Effector CD4-positive, alpha-beta T cell (primary cell): ENCODE measurements at places on chromosomes 11 and 22.

DNA sequence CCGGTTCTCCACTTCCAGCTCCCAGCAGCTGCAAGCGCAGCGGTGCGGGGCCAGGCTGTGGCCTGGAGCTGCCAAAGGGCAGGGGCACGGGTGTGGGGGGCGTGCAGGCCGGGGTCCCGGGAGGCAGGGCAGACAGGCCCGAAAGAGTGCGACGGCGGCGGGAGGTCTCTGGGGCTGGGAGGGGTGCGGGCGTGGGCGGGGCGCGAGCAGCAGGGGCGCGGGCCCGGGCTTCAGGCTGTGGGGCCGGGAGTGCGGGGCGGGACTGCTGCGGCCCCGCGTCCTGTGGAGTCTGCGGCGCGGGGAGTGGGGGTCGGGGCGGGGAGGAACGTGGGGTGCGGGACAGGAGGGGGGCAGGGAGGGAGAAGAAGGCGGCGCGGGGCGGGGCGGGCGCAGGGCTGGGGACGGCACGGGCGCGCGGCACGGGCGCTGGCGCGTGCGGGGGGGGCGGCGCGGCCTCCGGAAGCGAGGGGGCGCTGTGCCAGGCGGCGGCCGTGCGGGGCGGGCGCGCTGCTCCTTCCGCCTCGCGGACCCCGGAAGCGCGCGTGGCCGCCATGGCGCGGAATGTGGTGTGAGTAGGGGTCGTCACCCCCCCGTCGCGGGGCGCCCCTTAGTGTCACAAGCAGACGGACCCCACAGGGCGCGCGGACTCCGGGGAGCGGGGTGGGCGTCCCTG, at the start of gene MRPL23:
Gene MRPL23, plus strand, starts transcription at position 521 of the 673 bp plus-strand sequence. Its CDS starts 31 bp downstream, at position 552.
- DNase-seq, result no peak

DNA sequence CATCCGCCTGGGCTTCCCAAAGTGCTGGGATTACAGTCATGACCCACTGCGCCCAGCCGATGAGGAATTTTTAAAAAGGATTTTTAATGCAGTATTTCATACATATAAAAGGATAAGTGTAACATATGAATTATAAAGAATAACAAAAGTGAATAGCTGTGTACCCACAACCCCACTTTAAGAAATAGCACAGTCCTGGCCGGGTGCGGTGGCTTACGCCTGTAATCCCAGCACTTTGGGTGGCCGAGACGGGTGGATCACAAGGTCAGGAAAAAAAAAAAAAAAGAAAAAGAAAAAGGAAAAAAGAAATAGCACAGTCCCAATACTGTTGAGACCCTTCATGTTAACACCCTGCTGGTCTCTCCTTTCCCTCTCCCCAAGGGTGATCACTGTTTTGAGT, 54.3 kb upstream of the CABP7 start:
- no peak for DNase-seq

DNA sequence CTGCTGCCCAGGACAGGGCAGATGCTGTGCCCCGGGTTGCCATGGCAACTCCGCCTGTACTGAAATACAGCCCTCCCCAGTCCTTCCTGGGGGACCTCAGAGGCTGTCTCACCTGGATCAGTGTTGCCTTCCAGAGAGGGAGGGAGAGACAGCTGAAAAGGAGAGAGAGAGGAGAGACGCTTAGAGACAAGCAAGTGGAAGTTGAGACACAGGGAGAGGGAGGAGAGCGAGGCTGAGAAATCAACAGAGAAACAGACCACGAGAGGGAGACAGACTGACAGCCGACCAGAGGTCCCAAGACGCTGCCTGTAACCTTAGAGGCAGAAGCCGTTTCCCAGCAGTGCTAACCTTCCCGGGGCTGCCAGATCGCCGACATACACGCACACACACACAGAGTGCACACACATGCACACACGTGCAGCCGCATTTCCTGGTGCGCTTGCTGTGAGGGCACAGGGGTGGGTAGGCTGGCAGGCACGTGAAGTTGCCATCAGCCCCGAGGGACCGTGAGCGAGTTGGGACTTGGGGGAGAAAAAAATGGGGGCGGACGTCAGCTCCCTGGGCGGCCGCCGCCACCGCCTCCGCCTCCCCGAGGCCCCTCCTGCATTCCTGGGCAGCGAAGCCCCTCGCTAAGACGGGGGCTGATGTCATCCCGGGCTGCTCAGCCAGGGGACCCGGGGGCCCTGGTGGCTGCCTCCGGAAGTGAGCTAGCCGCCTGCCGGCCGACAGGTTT, 88.6 kb upstream of the CRYBB3 start:
- peak; percentile 17 for DNase-seq

GRCh38 chr11:117178210-117179034, at the start of gene SIDT2:
TSS of gene SIDT2 (plus strand) at chr11:117178743. CDS start at chr11:117179264, 521 bp downstream.
- peak; percentile 87 for DNase-seq

- no peak for DNase-seq
Measured at GRCh38 chr11:95187723-95188122, 43.3 kb downstream of the SESN3 start.

DNA sequence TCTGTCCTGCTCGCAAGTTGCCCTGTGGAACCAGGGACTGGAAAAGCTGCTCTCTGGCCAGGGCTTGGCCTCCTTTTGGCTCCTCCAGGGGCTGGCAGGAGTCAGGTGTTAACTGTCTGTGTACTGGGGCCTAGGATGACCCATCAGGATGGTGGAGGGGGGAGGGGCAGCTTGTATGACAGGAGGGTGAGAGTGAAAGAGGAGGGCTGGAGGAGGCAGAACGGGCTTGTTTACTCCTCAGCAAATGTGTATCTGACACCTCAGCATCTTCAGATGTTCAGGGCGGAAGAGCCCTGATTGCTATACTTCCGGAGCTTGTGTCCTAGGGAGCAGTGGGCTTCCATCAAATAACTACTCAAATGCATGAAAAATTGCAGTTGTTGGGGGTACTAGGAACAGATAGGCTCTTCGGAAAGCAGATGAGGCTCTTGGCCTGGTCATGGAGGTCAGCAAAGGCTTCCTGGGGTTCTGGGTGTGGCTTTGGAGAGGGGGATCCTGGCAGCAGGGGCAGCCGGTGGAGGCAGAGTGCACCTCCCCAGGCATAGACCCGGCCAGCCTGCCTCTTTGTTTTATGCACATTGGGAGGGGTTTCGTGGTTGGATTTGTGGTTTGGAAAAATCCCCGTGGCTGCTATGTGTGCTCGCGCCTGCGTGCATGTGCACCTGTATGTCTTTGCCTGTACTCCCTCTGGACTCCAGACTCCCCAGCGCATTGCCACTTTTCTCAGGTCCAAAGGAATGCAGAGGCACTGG, 31.2 kb downstream of the CD82 start:
- peak; percentile 66 for DNase-seq

- no peak for DNase-seq
Measured at GRCh38 chr11:121587182-121587581, 134.4 kb upstream of the SORL1-AS1 start.

GRCh38 chr22:37223965-37224551, 11.8 kb upstream of the SSTR3 start:
- DNase-seq, result no peak

DNA sequence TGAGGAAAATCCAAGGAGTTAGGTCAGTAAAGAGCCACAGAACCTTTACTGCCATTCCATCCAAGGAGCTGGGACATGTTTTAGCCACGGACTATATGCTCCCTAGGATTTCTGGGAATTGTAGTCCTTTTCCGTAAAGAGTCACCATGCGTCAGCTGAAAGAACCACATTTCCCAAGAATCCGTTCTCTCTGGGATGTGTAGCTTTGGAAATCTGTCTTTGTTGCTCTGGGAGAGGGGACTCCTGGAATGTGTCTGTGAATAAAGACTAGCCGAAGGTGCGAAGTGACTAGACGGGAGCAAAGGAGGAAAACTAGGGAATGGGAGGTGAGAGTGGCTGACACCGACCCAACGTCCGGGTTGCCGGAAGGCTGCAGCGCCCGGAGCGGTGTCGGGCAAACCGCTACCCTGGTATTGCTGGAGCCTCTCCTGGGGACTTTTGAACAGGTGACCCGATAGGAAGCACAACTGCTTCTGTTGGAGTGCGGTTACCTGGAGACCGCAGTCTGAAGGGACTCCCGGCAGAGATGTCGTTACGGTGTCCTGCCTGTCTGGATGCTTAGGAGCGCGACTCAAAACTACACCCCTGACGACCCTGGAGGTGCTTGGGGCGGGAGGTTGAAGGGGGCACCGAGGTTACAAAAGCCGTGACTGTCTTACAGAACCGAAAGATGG, at the start of gene IFTAP:
Gene IFTAP, plus strand, starts transcription at position 187 of the 674 bp plus-strand sequence. CDS start 15,602 bp downstream, outside the sequence.
- no peak for DNase-seq

DNA sequence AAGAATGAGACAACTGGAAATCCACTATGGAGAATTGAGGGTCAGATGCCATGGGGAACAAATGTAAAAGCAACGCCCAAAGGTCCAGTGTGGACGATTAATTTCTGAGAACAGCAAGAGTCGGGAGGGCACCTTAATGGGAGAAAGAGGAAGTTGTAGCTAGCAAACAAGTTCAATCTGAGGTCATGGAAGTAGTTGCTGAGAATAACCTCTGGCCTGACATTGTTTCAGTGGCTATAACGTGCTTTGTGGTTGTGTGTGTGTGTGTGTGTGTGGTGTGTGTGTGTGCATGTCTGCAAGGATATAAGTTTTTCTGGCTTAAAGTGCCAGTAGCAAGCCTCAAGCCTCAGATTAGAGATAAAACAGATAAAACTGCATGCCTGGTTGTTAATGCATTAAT, 1630.1 kb upstream of the TENM4 start:
- no peak for DNase-seq

- no peak for DNase-seq
Measured at GRCh38 chr11:63766531-63767235, 1.9 kb downstream of the ZFTA start.

DNA sequence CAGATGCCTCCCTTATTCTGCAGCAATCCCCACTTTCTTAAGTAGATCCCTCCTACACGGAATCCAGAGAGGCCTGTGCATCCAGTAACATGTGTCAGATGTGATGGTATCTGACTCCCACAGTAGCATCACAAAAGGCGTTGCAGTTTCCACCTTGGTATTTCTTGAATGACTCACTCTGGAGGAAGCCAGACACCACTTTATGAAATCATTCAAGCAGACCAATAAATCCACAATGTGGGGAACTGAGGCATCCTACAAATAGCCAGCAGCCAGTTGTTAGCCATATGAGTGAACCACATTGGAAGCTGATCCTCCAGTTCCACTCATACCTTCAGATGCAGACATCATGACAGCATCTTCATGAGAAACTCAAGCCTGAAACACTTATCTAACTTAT, 798.1 kb downstream of the OPCML start:
- DNase-seq, result no peak

DNA sequence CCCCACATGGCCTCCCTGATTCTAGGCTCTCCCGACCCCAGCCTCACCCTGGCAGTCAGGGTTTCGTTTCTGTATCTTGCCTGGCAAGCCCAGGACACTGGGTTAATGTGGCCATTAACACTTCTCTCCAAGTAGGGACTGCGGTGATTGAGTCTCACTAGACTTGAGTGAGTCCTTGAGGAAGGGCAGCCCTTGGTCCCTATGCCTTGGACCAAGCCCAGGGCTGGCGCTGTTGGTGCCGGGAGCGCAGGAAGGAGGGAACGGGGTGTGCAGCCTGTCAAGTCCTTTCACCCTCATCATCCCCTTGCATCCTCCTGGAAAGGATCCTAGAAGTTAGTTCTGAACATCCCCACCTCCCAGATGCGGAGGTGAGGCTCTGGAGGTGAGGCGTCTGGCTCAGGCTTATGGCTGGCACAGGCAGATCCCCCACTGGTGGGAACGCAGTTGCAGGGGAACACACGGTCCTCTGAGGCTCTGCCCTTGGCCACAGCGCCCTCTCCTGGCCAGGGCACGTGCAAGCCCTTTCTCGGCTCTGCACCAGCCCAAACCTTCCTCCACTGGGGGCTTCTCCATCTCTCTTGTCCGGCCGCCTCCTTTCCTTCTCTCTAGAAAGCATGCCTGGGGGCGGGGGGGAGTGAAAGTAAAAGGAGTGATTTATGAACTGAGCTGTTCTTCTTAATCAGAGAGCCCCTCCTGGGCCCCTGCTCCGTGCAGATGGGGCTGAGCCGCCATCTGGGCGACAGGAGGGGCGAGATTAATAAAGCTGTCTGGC, 56.7 kb downstream of the TP53I11 start:
- peak; percentile 34 for DNase-seq

DNA sequence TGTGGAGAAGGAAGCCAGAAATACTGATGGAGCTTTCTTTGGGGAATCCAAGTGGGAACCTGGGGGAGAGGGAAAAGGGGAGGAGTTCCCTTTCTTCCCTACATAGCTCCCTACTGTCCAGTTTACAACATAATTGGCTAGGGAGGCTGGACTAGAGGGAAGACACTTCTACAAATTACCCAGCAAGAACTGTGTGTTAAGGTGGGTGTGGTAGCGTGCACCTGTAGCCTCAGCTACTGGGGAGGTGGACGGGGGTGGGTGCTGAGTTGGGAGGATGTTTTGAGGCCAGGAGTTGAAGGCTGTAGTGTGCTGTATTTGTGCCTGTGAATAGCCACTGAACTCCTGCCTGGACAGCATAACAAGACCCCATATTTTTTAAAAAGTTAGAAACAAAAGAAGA, 74.0 kb downstream of the NAV2 start:
- no peak for DNase-seq

GRCh38 chr22:25525376-25525775, 39.1 kb upstream of the GRK3 start:
- no peak for DNase-seq

- peak; percentile 41 for DNase-seq
Measured at GRCh38 chr11:17991783-17992433, 20.9 kb downstream of the SERGEF start.

DNA sequence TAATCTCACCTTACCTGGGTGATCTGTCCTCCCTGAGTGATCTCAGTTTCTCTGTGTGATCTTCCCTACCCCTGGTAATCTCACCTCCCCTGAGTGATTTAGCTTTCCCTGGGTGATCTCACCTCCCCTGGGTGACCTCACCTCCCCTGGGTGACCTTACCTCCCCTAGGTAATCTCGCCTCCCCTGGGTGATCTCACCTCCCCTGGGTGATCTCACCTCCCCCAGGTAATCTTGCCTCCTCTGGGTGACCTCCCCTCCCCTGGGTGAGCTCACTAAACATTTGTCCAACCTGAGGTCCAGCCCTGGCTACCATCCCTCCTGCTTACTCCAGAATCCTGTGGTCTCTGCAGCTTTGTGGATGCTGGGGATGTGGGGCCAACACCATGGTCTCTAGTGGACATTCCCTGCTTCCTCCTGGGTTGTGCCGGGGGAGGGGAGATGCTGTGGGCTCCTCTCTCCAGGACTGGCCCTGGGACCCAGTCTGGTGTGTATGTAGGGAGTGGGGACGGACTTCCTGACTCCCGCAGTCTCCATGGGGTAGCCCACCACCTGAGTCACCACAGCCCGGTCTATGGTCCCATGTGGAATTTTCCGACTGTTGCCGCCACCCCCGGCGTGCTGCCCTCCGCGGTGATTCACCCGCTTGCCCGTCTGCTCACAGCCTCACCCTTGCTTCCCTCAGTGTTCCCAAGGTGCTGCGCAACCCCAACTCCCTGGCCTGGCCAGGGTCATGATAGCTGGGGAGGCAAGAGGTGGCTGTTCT, 9.9 kb downstream of the LSP1 start:
- no peak for DNase-seq

- DNase-seq, result no peak
Measured at GRCh38 chr11:69220561-69221051, 64.9 kb downstream of the SMIM38 start.

DNA sequence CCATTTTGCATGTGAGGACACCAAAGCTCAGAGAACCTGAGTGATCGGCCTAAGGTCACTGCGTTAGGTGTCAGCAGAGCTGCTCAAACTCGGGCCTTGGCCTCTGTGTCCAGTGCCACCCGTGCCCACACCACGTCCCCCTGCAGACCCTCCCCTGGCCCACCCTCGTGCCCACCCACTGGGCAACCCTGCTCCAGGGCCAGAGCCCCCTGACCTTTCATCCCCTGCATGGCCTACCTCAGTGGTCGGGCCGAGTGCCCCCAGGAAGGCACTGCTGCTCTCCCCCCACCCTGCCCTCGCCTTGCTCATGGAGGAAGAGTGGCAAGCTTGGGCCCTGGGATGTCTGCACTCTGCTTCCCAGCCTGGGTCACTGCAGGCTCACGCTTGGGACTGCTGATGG, 17.7 kb downstream of the B3GAT1 start:
- DNase-seq, result no peak

GRCh38 chr22:30754971-30755758, 60.5 kb downstream of the OSBP2 start:
- peak; percentile 20 for DNase-seq
